ENCODE measurements at places on chromosomes 11 and 22. TPM values are rescaled to one million over a fixed set of nuclear protein-coding genes. Genes with fewer than 3 reads are reported as not detected.

DNA sequence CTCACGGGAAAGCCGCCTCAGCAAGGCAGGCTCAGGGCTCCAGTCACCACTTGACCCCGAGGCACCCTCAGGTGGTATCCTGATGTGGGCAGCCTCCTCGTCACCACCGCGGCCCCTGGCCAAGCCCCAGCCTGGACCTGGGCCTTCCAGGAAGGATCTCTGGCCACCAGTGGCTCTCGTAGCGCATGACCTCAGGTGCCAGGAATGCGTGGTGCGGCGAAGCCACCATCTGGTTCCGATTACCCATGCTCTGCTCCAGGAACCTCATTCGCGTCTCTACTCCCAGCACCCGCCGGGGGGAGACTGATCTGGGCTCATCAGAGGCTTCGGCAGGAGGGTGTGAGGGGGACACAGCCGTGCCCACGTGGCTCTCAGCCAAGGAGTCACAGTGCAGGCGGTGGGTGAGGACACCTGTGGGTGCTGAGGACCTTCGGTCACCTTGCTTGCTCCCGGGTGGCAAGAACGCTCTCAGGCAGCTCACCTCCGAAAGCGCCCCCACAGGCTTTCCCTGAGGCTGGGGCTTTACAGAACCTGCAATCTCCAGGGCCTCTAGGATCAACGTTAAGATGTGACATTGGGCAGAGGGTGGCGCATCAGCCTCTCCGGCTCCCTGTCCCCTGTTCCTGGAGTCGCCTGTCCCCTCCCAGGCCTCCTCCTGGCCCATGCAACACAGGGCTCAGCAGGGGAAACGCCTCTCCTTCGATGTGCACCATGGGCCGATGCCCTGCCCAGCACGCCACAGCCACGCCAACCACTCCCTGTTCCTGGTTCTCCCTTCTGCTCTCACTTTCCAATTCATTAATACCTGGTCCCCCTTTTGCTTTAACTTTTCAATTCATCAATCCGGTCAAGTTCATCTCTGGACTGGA, 39.0 kb downstream of the TBX1 start:
- H3K36me3 ChIP-seq: no peaks in the 10 kb centered on the region
- H3K27ac ChIP-seq: peak overlapping the region; percentile 41
- no peaks in the 10 kb centered on the region for H3K4me1 ChIP-seq
- no peaks in the 10 kb centered on the region for H3K27me3 ChIP-seq

GRCh38 chr11:7021318-7021717, 1.0 kb downstream of the NLRP14 start:
- peaks cover 9% of the 10 kb centered on the region for H3K4me1 ChIP-seq
- H3K27me3 ChIP-seq: peaks cover 41% of the 10 kb centered on the region
- DNase-seq: no peak
- 0 out of 2 replicates have a peak overlapping the region, but pooled peaks have one; percentile 100 for H3K4me3 ChIP-seq

DNA sequence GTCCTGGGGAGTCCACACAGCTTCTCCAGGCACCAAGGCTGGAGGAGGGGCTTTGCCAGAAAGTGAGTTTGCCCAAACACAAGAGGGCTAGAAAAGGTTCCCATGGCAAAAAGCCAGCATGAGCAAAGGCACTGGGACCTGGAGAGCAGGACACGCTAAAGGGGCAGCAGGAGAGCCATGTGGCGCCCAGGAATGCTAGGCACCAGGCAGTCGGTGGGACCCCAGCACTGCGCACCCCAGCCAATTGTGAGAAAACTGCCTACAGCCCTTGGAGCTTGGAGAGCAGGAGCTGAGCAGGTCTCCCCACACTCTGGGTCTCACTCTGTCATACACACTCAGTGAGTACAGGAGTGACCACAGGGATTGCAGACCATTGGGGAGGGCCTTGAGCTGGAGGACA, 5.2 kb upstream of the RAB1B start:
- peaks cover 43% of the 10 kb centered on the region for H3K36me3 ChIP-seq
- no peaks in the 10 kb centered on the region for H3K27me3 ChIP-seq
- no peak overlapping the region for H3K4me3 ChIP-seq
- H3K27ac ChIP-seq: no peak overlapping the region
- no peak for DNase-seq
- H3K4me1 ChIP-seq: peaks cover 13% of the 10 kb centered on the region

DNA sequence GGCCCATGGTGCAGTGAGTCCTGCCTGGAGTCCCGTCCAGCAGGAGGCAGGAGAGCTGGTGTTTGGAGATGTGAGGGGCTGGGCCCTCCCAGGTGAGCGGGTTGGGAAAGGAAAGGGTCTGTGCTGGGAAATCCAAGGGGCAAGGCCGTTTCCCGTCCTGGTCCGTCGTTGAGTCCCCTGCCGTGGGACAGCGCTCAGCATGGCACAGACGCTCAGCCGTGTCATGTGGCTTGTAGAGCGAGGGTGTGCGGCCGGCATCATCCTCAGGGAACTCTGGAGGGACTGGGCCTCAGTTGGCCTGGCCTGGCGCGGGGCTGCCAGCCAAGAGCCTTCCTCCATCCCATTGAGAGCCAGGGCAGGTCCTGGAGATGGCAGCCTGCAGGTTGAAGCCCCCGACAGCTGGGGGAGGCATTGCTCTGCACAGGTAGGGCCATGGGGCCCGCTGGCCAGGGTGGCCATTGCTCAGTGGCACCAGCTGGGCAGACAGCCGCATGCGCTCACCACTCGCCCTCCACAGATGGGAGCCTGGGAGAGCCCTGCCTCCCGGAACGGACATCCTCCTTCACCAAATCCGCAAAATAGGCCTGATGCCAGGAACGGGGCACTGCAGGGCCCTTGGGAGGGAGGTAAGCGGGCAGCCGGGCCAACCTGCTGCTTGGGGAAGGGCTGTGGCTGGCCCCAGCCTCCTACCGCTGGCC, 28.7 kb downstream of the KCNQ1 start:
- no peak overlapping the region for H3K4me3 ChIP-seq
- no peaks in the 10 kb centered on the region for H3K4me1 ChIP-seq
- DNase-seq: no peak

TRIM64C gene
- total RNA-seq: not detected
